ENCODE measurements at places on chromosomes 1 and 21. TPM values are rescaled to one million over a fixed set of nuclear protein-coding genes. Genes with fewer than 3 reads are reported as not detected.

- no peak for DNase-seq
Measured at GRCh38 chr1:151692226-151692625, 24.4 kb downstream of the CELF3 start.

GRCh38 chr1:193437785-193438184 lies 251.4 kb upstream of the B3GALT2 start:
- DNase-seq = no peak

DNA sequence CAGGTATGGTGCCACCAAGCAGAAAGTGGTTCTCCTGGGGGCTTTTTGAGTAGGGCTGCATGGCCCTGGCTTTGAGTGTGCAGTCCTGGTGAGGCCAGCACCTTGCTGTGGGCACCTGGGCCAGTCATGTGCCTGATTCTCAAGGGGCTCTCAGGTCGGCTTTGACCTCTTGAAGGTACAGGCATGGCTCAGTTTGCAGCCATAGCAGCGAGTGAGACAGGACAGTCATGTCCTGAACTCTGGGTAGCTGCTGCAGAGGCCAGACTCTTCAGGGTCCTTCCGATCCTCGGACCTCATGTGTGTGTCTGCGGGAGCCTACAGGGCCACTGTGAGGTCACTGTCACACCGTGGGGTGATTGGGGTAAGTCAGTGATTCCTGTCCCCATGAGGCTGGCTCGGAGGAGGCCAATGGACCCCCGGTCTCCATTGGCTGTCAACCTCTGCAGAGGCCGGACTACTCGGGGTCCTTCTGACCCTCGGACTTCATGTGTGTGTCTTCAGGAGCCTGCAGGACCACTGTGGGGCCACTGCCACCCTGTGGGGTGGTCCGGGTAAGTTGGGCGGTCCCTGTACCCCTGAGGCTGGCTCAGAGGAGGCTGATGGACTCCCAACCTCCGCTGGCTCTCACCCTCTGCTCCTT lies 95.2 kb upstream of the C1orf174 start:
- no peak for DNase-seq

SYT14 gene
- not detected for total RNA-seq

MPC2 gene
- total RNA-seq = 11.5 TPM

DNA sequence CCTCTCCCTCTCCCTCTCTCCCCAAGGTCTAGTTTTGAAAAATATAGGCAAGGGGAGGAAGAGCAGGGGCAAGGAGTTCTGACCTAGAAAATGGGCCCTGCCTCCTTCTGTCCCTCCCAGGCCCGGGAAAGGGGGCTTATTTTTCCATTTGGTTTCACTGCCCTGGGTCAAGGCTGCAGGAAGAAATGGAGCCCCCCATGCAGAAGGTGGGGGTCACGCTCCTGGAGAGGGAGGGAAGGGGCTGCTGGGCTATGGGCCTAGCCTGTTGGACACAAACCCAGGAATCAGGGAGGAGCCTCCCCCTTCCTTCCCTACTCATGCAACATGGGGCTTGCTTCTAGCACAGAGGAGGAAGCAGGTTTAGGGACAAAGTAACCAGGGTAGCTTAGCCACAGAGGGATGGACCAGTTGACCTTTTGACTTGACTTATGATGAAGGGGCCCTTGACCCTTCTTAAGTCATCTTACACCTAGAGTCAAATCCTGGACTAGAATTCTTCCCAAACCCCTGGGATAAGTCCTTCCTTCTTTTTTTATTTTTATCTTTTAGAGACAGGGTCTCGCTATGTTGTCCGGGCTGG lies 70.4 kb upstream of the SSBP3 start:
- DNase-seq = no peak

DNA sequence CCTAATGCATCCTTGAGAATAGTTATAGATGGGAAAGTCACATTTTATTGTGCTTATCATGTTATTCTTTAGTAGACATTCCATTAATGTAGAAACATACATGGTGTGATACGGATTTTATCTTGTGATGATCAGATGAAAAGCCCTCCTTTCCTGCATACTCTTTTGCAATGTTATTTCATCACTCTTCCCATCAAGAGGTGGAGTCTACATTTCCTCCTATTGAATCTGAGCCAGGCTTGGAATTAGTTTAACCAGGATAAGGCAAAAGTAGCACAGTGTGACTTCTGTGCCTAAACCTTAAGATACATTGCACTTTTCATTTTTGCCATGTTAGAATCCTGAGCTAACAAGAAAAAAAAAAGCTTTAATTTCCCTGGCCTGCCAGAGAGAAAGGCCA lies 393.7 kb upstream of the ST6GALNAC5 start:
- DNase-seq = no peak

SPATA46 gene
- not detected for total RNA-seq

ESPN gene
- 5.3 TPM for total RNA-seq

DNA sequence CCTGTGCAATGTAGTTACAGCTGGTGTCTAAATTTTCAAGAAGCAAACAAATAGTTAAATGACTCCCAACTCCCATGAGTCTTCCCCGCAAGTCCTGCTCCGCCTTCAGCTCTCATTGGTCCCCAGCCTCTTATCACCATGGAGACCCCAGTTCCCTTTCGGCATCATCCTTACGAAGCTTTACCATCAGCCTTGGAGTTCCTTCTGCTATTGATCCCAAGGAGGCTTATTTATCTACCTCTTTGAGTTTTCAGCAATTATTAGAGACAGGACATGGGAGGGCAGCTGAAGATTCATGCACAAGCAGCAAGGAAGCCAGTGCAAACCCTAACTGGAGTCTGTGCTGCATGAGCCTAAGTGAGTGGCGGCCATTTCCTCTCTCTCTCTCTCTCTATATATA lies 12.3 kb downstream of the KCNA2 start:
- no peak for DNase-seq

PLPPR4 gene
- total RNA-seq = 0.22 TPM

SORT1 gene
- total RNA-seq = 105 TPM

KCNA2 gene
- 0.15 TPM for total RNA-seq

- no peak for DNase-seq
Measured at GRCh38 chr1:38210021-38210894, 163.7 kb upstream of the POU3F1 start.

GRCh38 chr1:25529518-25530185 lies 13.8 kb upstream of the LDLRAP1 start:
- DNase-seq = peak; percentile 38

DNA sequence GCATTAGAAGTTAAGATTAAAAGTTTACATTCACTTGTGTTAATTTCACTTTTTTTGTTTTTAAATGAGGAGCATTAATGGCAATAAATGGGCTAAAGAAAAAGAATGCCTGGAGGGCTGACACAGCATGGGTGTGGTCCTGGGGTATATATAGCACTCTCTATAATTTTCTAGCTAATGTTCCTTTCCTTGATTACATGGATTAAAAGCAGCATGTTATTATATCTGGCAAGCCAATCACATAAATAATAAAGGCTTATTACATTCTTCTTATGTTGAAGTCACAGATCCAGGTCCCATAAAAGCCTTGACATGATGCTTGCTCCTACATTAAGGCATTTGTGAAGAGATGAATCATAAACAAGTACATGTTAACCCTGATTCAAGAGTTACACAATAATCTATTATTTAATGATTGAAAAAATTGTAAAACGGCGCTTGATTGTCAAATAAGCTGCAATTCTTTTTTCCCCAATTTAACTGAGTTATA lies 91.4 kb downstream of the LYPLAL1 start:
- no peak for DNase-seq

OR10J1 gene
- total RNA-seq = not detected

- DNase-seq = no peak
Measured at GRCh38 chr1:214044438-214045214, 56.9 kb downstream of the PROX1 start.

DNA sequence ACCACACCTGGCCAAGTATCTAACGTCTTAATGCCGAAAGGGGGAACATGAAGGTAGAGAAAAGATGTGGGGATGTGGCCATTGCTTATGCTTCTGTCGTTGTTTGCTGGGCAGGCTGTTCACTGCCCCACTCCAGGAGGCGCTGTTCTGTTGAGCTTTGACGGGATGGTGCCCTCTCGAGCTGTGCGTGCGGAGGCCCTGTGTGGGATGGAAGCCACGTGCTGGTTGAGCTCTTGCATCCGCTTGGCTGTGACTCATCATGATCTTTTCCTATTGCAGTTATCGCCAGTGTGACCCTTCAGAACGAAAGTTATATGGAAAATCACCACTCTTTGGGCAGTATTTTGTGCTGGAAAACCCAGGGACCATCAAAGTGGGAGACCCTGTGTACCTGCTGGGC lies 26.3 kb downstream of the MTARC1 start:
- DNase-seq = no peak

GRCh38 chr1:69511426-69512192 lies 56.1 kb upstream of the LRRC7 start:
- DNase-seq = no peak

DNA sequence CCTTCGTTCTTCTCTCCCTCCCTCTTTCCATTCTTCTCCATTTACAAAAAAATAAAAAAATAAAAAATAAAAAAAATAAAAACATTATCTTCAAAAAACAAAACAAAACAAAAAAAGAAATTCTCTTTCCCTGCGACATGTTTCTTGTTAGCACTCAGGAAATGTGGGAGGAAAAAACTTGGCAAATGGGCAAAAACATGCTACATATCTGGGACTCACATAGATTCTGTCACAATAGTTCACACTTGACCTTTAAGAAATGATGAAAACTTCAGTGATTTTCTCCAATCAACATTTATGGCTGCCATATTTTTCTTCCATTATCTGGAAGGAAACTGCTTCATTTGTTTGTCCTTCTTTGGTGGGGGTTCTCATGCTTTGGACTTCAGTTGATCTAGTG lies 109.3 kb downstream of the PRKAB2 start:
- no peak for DNase-seq

- DNase-seq = no peak
Measured at GRCh38 chr1:53821380-53821779, 16.7 kb downstream of the NDC1 start.

- DNase-seq = no peak
Measured at GRCh38 chr1:163085041-163085903, 16.1 kb downstream of the RGS4 start.

LCE2B gene
- not detected for total RNA-seq

LCE6A gene
- not detected for total RNA-seq

GRCh38 chr1:41830726-41831125 lies 88.0 kb downstream of the HIVEP3 start:
- no peak for DNase-seq

TNFRSF4 gene
- total RNA-seq = 3.0 TPM

ALX3 gene
- not detected for total RNA-seq

DNA sequence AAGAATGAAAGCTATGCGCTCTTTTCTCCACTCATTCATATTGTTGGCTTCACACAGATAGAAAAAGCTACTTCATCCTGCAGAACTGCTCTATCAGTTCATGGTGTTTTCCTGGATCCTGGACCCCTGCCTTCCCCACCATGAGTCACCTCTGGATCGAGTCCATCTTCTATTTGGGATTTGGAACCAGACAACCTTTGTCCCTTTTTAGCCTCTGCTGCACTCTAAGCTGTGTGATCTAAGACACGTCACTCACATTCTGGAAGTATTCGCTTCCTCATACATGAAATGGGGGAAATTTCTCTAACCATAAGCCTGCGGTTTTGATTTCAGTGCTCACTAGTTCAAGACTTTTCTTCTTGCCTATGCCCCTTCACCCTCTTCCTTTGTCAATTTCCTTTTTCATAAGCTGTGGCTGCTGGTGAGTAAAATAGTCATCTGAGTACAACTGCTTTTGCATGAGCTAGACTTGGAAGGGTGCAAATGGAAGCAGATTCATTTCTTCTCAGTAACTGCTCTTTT lies 14.1 kb upstream of the DEGS1 start:
- DNase-seq = no peak

GRCh38 chr1:7943251-7943650 lies 2.6 kb upstream of the TNFRSF9 start:
- DNase-seq = no peak

- DNase-seq = peak; percentile 67
Measured at GRCh38 chr1:42152907-42153600, at the start of gene GUCA2B. GUCA2B (plus strand) TSS chr1:42153410; CDS start chr1:42153451, 41 bp downstream.

KCND3 gene
- 5.2 TPM for total RNA-seq

DNA sequence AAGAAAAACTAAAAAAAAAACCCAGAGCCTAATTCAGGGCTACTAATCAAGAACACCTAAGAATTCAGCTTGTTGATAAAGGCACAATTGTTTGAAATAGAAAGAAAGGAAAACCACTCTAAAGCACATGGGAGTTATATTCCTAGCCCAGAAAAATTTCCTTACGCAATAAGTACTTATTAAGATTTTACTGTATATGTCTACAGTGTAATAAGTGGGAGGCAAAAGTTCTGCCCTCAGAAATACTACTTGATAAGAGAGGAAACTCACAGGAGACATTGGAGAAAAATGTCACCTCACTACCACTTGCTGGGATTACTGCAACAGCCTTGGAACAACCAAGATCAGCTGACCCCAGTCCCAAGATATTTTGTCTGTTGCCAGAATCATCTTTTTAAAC lies 66.1 kb downstream of the IARS2 start:
- no peak for DNase-seq

DNA sequence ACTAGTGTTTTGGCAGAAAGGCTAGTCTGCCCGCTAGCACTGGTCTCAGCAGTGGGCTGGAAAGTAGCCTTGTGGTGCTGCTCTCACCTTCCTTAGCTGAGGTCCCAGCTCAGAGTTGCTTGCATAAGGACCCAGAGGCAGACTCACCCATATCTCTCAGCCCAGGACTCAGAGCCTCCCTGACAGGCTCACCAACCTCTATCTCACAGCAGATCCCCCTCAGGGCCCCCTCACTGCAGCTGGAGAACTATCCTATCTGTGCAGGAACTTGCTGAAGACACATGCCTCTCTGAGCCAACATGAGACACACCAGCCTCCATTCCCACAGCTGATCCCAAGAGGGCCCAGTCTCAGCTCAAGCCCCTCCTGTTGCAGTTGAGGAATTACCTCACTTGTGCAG lies 82.6 kb downstream of the IARS2 start:
- DNase-seq = no peak

DNA sequence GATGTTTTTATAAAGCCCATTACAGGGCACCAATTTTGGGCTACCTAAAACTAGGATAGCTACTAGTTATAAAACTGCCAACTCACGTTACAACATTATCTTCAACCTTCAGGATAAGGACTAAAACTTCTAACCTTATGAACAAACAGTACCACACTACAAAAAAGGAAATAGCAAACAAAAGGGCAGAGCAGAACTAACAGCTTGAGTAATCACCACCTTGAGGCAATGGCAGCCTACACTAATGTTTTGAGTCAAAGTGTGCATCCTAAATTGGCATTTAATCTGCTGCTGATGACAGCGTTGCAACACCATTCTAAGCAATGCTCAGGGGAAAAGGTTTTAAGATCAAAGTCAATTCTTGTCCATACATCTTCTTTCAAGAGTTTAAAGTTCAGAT lies 27.2 kb downstream of the PTP4A2 start:
- no peak for DNase-seq

LCE3D gene
- not detected for total RNA-seq

DNA sequence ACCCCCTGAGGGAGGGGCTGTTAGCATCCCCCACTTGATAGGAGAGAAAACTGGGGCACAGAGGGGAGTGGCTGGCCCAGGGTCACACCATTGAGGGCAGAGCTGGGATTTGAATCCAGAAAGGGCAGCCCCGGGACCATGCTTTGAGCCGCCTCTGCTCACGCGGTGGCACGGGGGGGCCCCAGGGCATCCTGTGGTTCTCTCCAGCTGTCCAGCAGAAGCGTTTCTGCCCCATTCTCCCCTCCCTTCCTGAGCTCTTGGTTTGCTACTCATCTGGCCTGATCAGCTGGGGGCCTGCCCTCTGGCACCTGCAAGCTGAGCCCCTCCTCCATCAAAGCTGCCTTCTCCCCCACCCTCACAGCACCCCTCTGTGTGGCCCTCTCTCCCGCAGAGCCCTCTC lies 37.5 kb downstream of the FBXO2 start:
- DNase-seq = no peak

DMRTA2 gene
- total RNA-seq = not detected

Measured in upper lobe of left lung (tissue), 6 donors.